ENCODE measurements at places on chromosomes 6 and 20. TPM values are rescaled to one million over a fixed set of nuclear protein-coding genes. Genes with fewer than 3 reads are reported as not detected.

GRCh38 chr6:16060039-16060438 is 68.8 kb upstream of the MYLIP start:
- H3K4me3 ChIP-seq, result no peak overlapping the region
- H3K4me1 ChIP-seq, result no peaks in the 10 kb centered on the region
- no peaks in the 10 kb centered on the region for H3K36me3 ChIP-seq
- H3K27me3 ChIP-seq, result no peaks in the 10 kb centered on the region
- no peak for DNase-seq
- no peak overlapping the region for H3K27ac ChIP-seq

DNA sequence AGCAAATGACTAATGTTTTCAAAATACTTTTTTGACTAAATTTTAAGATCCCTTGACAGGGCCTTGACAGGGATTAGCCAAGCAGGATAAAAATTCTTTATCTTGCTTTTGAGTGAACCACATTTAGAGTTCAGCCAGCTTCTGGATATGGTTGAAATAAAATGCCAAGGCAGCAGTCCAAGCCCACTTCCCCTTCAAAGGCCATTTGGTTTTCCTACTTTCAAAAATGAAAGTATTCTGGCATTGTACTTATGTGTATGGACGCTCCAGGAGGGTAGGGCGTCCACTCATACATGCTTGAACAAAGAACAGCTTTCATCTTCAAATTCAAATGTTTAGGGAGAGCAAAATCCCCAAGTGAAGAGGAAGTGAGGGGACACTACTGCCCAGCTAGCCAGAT is 82.3 kb upstream of the BCLAF1 start:
- no peaks in the 10 kb centered on the region for H3K4me1 ChIP-seq
- H3K4me3 ChIP-seq, result no peak overlapping the region
- no peaks in the 10 kb centered on the region for H3K27me3 ChIP-seq
- no peak overlapping the region for H3K27ac ChIP-seq

DNA sequence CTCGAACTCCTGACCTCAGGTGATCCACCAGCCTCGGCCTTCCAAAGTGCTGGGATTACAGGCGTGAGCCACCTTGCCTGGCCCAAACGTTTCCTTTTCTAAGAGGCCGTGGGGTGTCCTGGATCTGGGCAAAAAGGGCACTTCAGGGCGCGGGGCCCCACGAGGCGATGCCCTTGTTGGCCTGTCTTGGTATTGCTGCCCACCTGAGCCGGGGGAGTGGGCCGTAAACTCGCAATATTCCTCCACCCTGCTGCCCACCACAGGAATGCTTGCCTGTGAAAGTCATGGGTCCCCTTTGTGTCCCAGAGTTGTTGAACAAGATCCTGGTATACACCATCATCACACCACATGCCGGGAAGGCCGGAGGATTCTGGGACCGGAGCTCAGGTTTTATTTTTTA is 49.0 kb downstream of the SSR1 start:
- no peak overlapping the region for H3K4me3 ChIP-seq
- H3K4me1 ChIP-seq, result peaks cover 7% of the 10 kb centered on the region
- no peak overlapping the region for H3K27ac ChIP-seq
- no peak for DNase-seq
- no peaks in the 10 kb centered on the region for H3K27me3 ChIP-seq
- no peaks in the 10 kb centered on the region for H3K36me3 ChIP-seq

DNA sequence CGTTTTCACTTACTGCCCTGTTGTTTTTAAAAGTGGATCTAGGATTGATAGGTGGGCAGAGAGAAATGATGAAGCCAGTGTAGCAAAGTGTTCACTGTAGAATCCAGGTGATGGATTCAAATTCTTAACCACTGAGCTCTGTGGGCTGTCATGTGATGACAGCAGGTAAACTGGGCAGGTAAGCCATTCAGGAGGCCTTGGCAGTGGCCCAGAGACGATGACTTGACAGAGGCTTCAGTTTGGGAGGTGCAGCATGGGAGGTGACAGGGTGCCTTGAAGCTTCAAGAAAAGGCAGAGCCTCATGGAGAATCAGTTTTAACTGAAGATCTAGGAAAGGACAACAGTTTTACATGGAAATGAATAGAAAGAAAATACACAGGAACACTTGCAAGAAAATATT is 2.0 kb downstream of the NAA20 start:
- no peaks in the 10 kb centered on the region for H3K27me3 ChIP-seq
- H3K27ac ChIP-seq, result no peak overlapping the region
- H3K4me3 ChIP-seq, result no peak overlapping the region
- H3K4me1 ChIP-seq, result peaks cover 27% of the 10 kb centered on the region
- peaks cover 14% of the 10 kb centered on the region for H3K36me3 ChIP-seq
- no peak for DNase-seq

DNA sequence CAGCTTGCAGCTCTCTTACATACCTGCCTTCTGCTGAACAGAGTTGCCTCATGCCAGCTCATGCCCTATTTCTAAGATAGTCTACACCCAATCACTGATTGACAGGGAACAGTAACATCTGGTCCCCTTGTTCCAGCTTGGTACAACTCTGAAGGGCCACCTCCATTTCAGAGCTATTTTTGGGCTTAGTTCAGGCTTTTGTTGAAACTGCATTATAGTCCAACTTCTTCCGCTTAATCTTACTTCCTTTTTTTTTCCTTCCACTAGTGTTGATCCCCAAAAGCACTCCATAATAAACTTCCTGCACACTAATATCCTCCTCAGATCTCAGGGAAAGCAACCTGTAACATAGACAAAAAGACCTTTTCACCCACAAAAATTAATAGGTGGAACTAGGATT is 65.7 kb upstream of the TNFRSF21 start:
- no peak overlapping the region for H3K4me3 ChIP-seq
- H3K27ac ChIP-seq, result no peak overlapping the region
- no peaks in the 10 kb centered on the region for H3K4me1 ChIP-seq
- no peak for DNase-seq

- DNase-seq, result no peak
- no peak overlapping the region for H3K4me3 ChIP-seq
- H3K27ac ChIP-seq, result no peak overlapping the region
- H3K36me3 ChIP-seq, result no peaks in the 10 kb centered on the region
- H3K4me1 ChIP-seq, result no peaks in the 10 kb centered on the region
Observed at GRCh38 chr6:33846226-33846625, 42.4 kb upstream of the MLN start.

ZC2HC1B gene
- not detected for total RNA-seq

NRM gene
- total RNA-seq, result 9.5 TPM

Data from upper lobe of right lung (tissue), 1 donor.